ENCODE measurements at places on chromosomes 11 and 22.

- no peak for DNase-seq
Observed at GRCh38 chr11:59053387-59053786, 32.7 kb upstream of the GLYATL1B start.

DNA sequence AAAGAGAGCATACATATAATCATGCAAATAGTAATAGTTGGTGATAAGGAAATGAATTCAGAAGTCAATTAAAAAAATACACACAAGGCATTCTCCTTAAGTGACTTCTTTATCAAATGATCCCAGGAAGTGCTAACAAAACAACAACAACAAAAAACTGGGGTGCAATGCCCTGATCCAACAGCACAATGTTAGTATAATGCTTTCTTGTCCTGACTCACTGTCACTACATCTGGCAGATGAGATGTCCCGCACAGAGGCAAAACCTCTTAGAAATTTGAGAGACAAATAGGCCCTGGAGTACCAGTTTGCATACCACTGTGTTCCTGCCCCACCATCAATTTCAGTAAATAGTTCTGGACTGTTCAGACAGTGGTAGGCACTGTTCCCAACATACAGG lies 11.0 kb upstream of the AMBRA1 start:
- no peak for DNase-seq

DNA sequence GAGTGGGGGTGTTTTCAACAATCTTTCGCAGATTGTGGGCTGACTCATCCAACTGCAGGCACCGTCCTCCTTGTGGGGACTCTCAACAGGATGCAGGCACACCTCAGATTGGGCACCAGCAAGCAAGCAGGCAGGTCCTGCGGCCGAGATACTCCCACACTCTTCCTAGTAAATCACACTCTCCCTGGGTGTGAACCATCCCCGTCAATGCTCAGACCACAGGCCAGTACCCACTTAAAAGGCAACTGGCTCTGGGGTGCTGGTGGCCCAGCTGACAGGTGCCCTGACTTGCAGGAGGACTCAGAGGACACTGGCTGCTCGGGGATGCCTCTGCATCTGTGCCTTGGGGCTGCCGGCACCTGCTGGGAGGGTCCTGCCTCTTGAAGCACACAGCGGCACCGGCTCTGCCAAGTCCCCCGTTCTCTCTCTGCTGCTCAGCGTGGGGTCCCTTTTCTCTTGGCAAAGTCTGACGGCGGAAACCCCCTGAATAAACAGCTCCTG lies 282.5 kb downstream of the CTTN start:
- DNase-seq, result no peak

GRCh38 chr11:76601724-76602123 lies 68.8 kb downstream of the LRRC32 start:
- no peak for DNase-seq

DNA sequence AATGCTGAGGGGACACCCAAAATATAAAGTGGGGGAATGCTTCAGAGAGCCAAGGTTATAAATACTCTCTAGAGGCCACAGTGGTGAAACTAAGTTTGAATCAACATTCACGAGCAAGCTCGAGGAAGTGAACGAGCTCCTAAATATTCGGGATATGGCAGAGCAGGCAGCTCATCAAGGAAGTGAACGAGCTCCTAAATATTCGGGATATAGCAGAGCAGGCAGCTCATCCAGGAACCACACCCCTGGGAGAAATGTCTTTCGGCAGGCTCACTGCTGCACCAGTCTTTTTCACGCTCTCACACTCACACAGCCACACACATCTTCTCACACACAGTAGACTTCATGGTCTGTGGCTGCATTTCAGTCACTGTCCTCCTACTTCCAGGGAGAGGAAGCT lies 787.5 kb downstream of the OPCML start:
- DNase-seq, result no peak

DNA sequence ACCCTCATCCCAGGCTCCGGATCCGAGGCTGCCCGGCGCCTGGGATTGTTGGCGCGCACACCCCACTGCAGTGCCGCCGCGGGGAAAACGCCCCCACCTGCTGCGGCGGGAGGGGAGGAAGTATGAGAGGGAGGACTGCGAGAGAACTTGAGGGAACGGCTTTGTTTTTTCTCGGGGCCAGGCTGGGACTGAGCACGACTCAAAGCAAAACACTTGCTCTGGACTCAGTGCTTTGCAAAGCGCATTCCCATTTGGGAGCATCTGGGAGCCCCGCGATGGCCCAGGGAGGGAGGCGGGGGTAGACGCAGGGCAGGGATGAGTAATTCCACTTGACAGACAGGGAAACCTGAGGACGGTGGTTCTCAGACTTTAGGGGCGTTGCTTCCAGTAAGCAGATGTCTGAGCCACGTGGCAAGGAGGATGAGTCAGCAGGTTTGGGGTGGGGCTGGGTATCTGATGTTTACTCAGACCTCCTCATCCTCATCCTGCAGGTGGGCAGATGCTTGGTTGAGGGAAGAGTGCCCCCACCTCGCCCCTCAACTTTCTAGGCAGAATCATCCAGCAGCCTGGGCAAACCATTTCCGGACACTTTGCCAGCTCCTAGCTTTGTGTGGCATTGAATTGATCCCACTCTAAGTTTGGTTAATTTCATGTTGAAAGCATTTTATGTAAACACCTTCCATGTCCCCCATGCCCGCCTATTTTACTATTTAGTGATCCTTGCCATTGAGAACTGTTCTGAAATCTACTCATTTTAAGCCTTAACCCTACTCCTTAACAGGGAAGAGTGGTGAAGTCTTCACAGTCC lies 1.5 kb downstream of the MIAT start:
- DNase-seq, result peak; percentile 40

DNA sequence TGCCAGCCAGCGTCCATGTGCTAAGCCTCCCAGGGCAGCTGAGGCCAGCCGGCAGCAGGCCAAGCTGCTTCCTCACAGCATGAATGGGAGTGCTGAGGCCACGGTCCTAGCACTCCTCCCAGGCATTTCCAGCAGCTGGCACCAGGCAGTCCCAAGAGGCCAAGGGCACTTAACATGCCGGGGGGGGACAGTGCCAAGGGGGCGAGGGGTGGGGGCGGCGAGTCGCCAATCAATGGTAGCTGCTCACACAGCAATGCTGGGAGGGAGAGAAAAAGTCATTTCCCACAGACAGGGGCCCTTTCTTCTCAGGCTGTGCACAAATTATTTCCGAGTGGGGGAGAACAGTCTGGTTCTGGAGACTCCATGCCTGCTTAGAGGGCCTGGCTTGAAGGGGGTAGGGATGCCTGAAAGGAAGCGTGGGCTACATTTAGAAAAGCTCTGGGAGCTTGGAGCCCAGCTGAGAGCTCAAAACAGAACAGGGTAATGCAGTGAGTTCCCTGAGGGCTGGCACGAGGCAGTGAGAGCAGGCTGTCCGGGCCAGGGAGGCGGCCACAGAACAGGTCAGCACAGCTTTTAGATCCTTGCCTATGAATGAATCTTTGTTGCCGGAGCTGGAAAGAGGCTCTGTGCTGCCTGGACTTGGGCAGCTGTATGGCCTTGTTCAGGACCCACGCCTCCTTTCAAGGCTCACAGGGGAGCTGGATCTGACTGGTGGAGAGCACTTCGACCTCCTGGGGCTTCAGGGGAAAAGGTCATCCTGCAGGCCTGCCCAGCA lies 14.4 kb upstream of the TBC1D10A start:
- no peak for DNase-seq

DNA sequence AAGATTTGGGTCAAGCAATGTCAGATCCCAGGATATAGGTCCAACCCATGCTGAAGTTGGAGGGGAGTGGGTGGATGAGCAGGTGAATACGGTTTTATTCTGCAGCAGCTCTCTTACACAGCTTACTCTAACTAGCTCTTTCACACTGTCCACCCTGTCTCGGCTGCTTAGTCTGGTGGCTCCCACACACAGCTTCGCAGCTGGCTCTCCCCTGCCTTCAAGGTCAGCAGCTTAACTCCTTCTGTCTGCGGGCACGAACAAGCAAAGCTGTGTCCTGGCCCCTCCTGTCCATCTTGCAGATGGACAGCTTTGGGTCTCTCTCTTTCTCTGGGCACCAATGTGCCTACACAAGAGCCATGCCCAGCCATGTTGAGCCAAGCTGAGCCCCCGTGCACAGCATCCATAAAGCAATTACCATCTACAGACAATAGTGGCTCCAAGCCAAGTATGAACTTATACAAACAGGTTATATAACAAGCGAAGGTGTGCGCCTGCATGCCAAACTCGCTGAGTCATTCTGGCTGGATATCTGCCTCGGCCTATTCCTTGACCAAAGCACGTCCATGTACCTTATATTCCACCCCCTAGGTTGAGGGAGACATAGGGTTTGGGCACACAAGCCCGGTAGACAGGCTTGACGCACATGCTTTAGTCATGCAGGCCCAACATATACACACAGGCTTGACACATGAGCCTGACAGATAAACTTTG lies 1307.8 kb upstream of the RAG2 start:
- no peak for DNase-seq

- DNase-seq, result no peak
Observed at GRCh38 chr11:74487875-74488274, 5.6 kb downstream of the LIPT2 start.

- DNase-seq, result no peak
Observed at GRCh38 chr22:49211176-49211575, 616.5 kb downstream of the BRD1 start.

GRCh38 chr11:102254047-102254446 lies 63.2 kb upstream of the BIRC3 start:
- DNase-seq, result no peak

- DNase-seq, result no peak
Observed at GRCh38 chr11:94181526-94181925, 52.9 kb downstream of the PANX1 start.

GRCh38 chr11:44753961-44754645 lies 27.3 kb downstream of the TSPAN18 start:
- no peak for DNase-seq

GRCh38 chr11:10208131-10208575 lies 85.9 kb downstream of the SBF2 start:
- peak; percentile 61 for DNase-seq

DNA sequence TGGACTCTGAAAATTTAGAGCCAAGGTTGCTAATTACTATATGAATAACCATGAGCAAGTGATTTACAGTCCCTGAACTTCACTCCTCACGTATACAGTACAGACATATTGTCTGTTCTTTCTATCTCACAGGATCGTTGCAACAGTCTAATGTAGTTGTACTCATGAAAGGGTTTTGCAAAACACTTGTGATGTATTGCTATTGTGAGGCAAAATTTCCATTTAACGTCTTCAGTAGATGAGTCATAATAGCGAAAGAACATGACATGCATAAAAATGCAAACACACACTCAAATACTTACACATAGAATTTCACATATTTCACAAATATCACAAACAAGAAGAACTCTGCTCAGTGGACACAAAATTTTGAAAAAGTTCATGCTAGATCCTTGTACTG lies 134.6 kb upstream of the TRPC6 start:
- DNase-seq, result no peak

- DNase-seq, result no peak
Observed at GRCh38 chr22:25172153-25172552, 27.5 kb upstream of the CRYBB3 start.

- no peak for DNase-seq
Observed at GRCh38 chr11:9853929-9854552, 190.2 kb downstream of the SWAP70 start.

DNA sequence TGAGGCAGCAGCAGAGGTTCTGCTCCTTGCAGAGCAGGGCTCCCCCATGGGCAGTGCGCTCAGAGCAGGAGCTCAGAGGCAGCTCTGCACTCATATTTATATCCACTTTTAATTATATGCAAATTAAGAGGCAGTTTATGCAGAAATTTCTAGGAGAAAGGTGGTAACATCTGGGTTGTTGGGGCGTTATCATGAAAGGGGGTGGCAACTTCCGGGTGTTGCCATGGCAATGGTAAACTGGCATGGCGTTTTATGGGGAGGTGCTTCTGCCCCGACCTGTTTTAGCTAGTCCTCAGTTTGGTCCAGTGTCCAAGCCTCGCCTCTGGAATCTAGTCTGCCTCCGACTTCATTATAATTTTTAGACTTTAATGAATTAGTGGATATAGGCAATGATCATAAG lies 1191.7 kb downstream of the TBC1D22A start:
- no peak for DNase-seq

DNA sequence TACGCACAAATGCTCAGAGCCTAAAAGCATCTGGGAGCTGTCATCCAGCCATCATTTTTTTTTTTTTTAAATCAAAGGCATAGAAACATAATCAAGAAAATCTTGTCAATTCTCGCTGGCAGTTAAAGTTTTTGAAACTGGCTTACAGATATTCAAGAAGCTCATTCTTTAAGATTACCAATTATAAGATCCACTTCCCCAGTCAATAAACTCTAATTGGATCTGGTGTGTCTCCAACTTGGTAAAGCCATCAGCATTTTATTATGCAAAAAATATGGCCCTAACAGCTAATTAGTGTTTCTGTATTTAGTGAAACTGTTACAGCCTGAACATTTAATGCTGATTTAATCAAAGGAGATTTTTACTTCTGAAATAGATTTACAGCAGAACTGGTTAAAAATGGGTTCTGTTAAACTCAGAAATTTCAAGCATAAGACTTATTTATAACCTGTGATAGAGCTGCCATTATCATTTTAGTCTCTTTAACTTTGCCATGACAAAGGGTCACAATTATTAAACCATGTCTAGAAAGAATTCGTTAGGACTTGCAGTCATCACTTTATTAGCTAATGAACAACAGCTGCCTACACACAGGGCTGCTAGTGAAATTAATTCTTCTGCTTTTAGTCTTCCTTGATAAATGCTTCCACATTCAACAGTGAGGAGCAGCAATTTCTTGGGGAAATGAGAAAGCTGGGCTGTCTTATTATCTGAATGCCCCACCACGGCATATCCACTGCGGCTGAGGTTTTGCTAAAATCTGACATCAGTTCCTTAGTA lies 176.4 kb upstream of the PITPNB start:
- no peak for DNase-seq

DNA sequence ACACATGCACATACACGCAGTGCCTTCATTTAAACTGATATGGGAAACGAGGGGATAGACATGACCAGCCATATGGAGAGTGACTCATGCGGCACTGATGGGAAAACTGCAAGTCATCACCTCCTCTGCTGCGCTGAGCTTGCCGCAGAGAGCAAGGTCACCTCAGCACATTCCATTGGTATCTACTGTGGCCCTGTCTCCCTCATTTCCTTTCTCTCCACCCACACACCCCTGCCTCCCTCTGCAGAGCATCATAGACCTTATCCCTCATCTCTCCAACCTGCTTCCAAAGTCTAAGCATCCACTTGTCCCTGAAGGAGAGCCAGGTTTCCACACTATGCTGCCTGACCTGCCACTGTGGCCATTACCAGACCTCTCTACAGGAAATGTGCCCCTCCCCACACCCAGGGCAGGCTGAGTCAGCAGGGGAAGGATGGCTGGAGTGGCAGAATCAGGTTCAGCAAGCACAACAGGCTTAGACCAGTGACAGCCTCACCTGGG lies 116.9 kb upstream of the SNX19 start:
- DNase-seq, result no peak

Data from NCI-H774 (cell line).